Peyer's patch (tissue), 4 donors: ENCODE measurements at places on chromosomes 3 and 15. TPM values are rescaled to one million over a fixed set of nuclear protein-coding genes. Genes with fewer than 3 reads are reported as not detected.

- DNase-seq = no peak
Observed at GRCh38 chr3:77271306-77271705, 231.4 kb downstream of the ROBO2 start.

DNA sequence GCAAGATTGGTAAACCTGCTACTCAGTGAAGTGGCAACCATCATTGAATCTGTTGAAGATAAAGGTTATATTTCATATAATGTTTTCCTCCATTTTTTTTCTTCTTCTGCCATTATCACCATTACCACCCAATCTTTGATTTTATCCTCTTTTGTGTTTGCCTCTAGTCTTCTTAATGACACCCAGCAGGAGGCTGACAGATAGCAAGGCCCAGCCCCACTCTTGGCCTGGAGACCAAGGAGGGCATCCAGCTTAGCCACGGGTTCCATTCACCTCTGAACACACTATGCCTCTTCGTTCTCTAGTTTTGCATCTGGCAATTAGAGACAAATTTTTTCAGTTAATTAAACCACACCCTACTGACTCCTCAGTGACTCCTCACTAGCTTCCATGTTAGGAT lies 129.7 kb downstream of the TPRG1 start:
- DNase-seq = no peak

DNA sequence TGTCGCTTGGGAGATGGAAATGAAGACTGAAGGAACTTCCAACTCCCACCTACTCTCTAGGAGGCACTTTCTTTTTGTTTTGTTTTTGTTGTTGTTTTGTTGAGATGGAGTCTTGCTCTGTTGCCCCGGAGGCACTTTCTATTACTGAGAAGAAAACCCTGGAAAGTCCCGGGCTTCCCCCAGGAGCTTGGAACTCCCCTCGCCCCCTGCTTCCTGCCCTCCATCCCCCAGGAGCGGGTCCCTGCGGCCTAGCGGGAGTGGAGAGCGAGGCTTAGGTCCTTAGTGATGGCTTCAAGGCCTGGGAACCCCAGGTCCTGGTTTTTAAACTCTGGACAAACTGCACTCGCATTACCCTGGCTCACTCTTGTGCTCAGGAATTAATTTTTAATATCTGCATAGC lies 195.7 kb downstream of the OCA2 start:
- no peak for DNase-seq

GRCh38 chr3:53190659-53191058 lies 29.6 kb downstream of the PRKCD start:
- DNase-seq = no peak

- no peak for DNase-seq
Observed at GRCh38 chr15:74425630-74426029, 8.1 kb downstream of the SEMA7A start.

Gene MNS1
- total RNA-seq = 1.7 TPM

Gene TERC
- total RNA-seq = 52.0 TPM

Gene CCDC9B
- total RNA-seq = 14.4 TPM
